Caki2 (cell line): ENCODE measurements at places on chromosomes 2 and 18. TPM values are rescaled to one million over a fixed set of nuclear protein-coding genes. Genes with fewer than 3 reads are reported as not detected.

- DNase-seq = no peak
These were observed 56.2 kb upstream of the SMIM21 start for GRCh38 chr18:75483662-75484061.

GRCh38 chr2:157375384-157375783 lies 49.8 kb upstream of the ERMN start:
- no peak for DNase-seq

- no peak for DNase-seq
These were observed 383.1 kb upstream of the ID2 start for GRCh38 chr2:8298783-8299182.

GRCh38 chr18:2168022-2168421 lies 403.3 kb downstream of the METTL4 start:
- DNase-seq = no peak

DNA sequence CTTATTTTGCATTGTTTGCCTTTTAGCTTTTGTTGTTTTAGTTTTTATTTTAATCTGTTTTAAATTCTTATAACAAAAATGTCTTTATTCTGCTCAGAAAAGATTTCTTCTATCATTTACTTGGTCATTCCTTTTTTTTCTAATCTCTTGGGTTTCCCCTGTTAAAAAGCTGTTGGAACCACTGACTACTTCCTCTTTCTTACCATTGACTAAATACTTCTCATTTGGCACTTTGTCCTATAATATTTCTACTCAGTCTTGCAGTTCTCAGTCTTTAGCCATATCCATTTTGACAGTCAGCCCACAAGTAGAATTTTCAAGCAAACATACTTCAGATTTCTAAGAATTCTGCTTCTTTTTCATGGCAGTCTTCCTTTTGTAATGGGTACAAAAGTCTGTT lies 567.2 kb downstream of the SATB2 start:
- no peak for DNase-seq

DNA sequence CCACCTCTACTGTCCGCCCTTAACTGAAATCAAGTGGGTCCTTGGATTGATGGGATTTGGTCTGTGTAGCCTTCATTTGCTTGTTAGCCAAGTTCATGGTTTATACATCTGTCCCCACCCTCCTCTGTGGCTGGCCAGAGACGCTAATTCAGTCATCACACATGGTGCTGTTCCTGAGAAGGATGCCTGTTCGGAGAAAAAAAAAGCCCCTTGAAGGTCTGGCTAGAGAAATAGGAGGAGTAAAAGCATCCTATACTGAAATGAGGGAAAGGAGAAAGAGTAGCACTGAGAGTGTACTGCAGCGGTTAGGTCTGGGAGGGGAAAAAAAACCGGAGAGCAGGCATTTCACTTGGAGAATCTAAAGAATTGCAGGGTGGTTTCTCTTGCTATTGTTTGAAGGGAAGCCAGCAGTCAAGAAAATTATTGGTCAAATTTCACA lies 180.6 kb upstream of the EPAS1 start:
- no peak for DNase-seq

CCDC141 gene
- 0.12 TPM in 1 of 2 replicates, not detected in the other for total RNA-seq

DNA sequence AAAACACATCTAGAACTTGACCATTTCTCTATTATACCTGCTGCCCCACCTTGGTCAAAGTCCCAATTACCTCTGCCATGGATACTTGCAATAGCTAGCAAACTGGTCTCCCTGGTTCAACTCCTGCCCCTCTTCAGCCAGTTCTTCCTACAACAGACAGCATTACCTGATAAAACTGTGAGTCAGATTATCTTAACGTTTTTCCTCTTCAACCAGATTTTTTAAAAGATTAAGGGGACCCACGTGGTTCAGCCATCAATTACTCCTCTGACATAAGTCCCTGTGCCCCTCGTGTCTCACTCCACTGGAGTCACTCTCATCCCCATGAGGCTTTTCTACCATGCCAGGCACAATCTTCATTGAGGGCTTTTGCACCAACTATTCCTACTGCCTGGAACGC lies 5.3 kb upstream of the ARHGAP15 start:
- DNase-seq = no peak

DNA sequence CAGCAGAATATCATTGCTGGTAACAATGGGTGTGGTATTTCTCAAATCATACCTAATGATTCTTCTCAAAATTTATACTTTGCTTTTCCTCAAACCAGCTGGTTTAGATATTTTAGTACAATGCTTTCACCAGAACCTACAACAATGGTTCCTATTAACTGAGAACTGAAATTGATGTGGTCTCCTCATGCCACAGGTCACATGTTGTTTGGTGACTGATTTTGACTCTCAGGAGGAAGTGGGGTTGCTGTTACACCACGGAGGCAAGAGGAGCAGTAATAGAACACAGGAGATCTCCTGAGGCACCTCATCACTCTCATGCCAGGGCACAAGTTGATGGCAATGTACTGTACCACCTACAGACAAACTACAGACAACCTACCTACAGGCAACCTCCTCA lies 3.0 kb upstream of the CEP68 start:
- DNase-seq = no peak

- DNase-seq = no peak
These were observed 53.4 kb downstream of the DNER start for GRCh38 chr2:229660951-229661350.

MAPK4 gene
- not detected in 2 replicates for total RNA-seq

C2orf72 gene
- total RNA-seq = 12.8 and 21.5 TPM in 2 replicates

UPP2 gene
- total RNA-seq = not detected in 2 replicates
